ENCODE measurements at places on chromosomes 2 and 18.

GRCh38 chr2:85213901-85214512 lies 80.8 kb downstream of the TCF7L1 start:
- no peak for DNase-seq

DNA sequence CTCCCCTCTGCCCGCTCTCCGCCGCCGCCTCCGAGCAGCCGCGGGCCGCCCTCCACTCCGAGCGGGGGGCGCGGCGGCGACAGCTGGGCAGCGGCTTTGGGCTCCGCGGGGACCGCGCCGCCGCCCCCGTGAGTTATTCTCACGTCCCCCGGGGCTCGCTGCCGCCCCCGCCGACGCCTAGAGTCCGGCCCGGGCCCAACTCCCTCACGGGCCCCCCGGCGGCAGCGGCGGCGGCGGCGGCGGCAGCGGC lies 645 bp downstream of the MIB1 start:
- no peak for DNase-seq

DNA sequence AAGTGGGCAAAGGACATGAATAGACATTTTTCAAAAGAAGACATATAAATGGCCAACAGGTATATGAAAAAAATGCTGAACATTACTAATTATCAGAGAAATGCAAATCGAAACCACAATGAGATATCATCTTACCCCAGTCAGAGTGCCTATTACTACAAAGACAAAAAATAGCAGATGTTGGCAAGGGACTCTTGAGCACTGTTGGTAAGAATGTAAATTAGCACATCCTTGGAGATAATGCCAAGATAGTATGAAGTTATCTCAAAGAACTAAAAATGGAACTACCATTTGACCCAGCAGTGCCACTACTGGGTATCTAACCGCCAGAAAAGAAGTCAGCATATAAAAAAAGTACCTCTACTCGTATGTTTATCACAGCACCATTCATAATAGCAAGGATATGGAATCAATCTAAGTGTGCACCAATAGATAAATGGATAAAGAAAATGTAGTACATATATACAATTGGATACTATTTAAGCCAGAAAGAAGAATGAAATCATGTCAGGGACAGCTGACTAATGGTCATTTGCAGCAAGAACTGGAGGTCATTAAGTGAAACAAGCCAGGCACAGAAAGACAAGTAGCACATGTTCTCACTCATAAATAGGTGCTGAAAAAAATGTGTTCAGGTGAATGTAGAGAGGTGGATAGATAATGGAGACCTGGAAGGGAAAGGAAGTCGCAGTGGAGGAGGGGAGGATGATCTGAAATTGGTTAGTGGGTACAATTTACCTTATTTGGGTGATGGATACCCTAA lies 141.7 kb upstream of the B3GNT2 start:
- no peak for DNase-seq

DNA sequence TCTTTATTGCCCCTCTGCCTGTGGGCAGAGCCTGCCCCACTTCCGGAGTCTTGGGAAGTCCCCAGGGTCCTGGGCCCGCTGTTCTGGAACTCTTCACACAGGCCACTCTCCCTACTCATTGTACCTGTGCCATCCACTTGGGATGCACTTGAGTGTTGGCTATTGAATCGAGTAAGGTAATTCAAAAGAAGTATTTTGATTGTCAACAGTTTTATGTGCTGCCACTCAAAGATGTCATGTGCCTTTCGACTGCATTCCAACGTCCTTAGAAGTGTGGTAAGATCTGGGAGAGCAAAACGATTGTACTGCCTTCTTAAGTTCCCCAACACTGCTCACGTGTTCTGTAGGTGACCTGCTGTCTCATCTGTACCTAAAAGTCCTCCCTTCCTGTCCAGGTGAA lies 77.0 kb upstream of the SMIM21 start:
- DNase-seq: no peak

- DNase-seq: peak; percentile 81
These were observed 249.9 kb upstream of the RBBP8 start for GRCh38 chr18:22683196-22683676.

- DNase-seq: no peak
These were observed 21.6 kb upstream of the NFE2L2 start for GRCh38 chr2:177285892-177286715.

- DNase-seq: no peak
These were observed 427.5 kb downstream of the LRATD1 start for GRCh38 chr2:15059870-15060512.

DNA sequence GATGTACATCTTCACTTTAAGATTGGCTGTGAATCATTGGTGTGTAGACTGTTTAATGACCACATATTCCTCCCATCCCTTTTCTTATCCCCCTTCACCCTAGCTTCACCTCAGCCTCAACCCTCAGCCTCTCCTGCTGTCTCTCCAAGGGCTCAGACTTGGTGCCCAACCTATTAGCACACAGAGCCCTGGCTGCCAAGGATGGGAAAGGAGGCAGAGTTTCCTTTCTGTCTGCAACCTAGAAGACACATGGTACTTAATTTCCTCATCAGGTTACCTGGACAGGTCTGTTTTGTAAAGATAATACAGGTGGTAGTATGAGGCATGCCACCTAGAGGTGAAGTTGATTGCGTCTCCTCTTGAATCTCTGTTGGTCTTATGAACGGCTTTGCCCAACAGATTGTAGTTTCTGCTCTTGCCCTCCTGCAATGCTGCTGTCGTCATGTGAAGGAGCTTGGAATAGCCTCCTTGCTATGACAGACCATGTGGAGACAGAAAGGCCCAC lies 44.5 kb upstream of the RMND5A start:
- no peak for DNase-seq
